ENCODE measurements at places on chromosomes 6 and 20.

DNA sequence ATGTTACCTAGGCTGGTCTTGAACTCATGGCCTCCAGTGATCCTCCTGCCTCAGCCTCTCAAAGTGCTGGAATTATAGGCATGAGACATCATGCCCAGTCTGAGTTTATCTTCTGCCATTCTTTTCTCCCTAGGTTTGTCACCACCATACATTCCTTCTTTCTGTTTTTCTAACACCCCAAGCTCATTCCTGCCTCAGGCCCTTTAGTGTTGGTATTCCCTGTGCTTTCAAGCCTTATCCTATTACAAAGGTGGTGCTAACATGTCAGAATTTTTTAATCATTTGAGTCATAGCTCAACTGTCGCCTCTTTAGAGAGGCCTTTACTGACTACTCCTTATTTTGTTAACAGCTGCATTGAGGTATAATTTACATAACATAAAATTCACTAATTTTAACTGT is 221.1 kb upstream of the PRSS16 start:
- no peak for DNase-seq

DNA sequence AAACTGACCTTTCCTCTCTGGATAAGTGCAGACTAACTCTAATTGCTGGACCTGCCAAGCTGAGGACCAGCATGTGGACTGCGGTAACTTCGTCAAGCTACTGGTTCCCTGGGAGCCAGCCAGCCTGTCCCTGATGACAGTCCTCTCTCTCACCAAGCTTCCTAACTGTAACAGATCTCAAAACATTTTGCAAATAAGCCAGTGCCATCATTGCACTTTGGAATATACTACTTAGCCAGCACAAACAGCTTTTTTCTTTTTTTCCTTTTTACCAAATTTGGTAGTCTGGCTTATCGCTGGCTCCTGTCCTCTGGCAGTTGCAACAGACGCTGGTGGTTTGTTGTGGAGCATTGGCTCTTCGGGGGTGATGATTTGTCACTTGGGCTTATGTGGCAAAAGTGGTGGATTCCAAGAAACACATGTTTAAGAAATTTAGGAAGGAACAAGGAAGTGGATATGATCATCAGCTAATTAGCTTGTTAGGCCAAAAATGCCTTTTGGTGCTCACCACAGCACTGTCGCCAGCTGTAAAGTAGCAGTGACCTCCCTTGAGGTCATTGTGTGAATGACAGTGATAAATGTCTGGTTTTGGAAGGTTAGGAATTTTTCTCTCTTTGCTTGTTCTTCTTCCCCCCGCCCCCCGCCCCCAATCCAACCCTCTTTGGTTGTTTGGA is 171.7 kb downstream of the CLIC5 start:
- no peak for DNase-seq

DNA sequence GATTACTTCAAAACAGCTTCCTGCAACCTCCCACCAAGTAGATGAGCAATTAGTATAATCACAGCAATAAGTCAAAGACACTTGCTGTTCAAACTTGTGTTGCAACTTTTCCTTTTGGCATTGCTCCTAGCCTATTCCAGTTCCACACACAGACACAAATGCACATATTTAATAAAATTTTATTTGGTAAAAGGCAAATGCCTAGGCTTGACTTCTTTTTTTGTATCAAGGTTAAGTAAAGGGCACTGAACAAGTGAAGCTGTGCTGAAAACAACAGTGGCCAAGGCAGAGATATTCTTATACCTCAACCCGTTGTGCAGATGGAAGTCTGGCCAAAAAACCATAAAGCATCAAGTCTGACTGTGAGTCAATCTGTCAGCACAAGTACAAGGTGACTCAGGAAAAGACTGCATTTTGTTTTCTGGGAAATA is 708.4 kb upstream of the CITED2 start:
- DNase-seq: no peak

DNA sequence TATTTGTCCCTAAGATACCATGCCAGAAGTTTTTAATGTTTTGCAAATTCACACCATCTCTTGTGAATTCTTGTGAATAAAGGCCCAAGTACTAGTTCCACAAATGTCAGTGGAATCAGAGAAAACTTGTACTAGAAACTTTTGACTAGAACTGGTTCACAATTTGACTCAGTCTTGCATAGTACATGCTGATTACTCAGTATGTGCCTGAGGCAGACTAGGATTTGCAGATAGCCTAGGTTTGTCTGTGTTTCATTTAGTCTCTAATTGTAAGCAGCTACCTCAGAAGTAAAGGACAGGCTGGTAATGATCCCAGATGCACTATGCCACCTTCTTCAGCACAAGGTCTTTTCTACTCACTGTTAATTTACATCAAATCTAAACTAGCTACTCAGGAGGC is 34.2 kb upstream of the GSTA4 start:
- DNase-seq: no peak

DNA sequence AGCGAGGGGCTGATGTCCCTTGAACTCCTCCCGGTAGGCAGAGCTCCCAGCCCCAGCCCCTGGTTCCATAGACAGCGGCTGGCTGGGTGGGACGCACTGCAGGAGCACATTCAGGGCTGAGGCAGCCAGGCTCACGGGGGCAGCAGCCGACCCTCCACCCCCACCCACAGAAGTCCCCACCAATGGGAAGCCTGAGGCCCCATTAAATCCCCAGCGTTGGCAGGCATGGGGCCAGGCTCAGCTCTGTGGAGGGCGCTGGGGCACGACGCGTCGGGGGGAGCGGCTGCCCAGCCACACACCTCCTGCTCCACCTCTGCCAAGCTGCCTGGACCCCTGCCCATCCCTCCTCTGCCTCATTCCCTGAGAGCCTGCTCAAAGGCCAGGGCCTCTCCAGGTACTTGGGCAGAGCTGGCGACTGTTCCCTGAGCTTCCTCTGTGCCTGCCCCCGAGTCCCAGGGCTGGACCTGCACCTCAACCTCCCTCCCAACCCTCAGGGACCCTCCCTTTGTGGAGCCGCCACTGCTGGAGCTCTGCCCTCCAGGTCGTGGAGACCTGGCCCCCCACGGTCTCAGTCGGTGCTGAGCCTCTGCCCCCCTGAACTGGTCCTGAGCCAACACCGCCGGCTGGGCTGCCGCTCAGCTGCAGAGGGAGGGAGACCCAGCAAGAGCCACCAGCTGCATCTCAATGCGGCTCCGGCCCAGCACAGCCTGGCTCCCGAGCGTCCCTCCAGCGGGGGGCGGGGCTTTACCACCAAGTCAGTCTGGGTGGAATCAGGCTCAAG is 9.1 kb downstream of the CHRNA4 start:
- no peak for DNase-seq

DNA sequence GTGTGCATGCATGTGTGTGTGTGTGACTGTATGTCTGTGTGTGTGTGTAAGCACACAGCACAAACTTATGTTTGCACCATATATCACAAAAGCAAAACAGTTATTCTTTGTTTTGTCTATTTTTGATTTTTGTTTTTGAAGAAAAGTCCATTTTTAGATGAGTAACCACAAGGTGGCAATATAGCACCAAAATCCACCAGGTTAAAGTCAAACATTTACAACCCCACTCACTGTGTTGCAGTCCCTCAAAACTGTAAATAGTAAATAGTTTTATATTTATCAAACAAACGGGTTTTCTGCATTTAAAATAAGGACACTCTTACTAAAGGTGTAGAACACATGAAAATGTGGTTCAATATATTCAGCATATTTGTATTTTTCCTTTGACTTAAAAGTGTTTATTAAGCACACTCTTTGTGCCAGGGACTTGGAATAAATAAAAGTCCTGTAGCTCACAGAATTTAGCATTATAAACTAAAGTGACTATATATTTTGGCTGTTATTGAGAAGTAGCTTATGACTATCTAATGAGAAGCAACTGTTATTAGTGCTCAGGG is 118.5 kb downstream of the GFRAL start:
- DNase-seq: peak; percentile 4

GRCh38 chr6:11944111-11944510 is 68.0 kb upstream of the HIVEP1 start:
- DNase-seq: no peak

DNA sequence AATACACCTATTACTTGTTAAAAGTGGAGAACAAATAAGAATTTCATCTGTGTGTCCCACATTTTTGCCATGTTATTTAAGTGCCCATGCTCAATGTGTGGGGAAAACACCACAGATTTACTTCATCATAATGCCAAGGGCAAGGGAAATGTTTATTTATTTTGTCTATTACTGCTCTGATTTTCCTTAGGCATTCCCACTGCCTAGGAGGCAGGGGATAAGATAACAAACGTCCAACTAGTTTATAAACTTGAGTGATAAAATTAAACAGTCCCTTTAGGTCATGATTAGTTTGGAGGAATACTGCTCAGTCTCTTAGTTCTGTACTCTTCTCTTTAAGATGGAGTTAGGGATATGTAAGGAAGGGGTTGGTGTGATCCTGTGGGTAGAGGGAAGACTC is 598.4 kb upstream of the MARCKS start:
- no peak for DNase-seq

DNA sequence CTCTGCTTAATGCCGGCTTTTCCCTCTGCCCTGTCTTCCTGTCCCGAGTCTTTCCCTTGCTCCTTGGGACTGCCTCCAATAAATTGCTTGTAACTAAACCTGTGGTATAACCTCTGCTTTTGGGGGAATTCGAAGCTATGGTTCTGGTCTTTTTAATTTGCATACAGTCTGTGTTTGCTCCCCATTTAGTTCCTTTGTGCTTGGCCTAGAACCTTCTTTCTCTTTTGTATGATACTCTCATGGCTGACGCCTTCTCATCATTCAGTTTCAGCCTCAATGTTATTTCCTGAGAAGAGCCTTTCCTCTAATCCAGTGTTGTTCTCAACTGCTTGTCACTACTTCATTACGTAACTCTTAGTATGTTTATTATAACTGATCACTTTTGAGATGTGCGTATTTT is 248.0 kb downstream of the PHF3 start:
- no peak for DNase-seq

GRCh38 chr20:51536116-51537069 is 6.1 kb downstream of the NFATC2 start:
- DNase-seq: no peak

DNA sequence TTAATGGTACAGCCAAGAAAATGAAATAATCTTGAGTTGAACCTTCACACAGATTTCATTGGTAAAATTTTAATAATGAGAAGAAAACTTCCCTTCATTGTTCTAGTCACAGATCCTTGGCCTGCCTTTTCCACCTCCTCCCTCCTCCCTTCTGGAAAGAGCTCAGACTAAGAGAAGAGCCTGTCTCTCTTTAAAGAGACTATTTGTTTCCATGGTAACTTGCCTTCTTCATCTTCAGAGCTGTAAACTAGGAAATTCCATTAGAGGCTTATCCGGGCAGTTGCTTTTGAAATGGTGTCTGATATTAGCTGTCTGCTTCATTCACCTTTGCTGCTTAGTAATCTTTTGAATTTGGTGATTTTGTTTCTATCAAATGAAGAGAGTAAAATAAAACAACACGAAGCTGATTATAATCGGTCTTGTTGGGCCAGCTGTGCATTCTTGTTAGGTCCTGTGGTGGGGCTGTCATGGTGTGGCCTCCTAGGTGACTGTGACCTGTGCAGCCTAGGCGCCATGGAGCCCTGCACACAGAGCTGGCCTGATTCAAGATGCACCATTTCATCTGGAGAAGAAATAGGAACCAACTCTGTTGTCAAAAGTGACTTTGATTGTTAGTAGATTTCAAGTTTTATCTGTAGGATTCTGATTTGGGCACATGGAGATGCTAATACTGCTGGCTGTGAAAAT is 96.7 kb downstream of the MAP3K7 start:
- DNase-seq: no peak
